Femur (tissue), 1 donor: ENCODE measurements at places on chromosomes 2 and 18.

- peak; percentile 67 for DNase-seq
These were observed 545 bp downstream of the GLI2 start for GRCh38 chr2:120736202-120736623.

GRCh38 chr18:50460062-50460461, 85.2 kb downstream of the SKA1 start:
- no peak for DNase-seq

GRCh38 chr2:38973266-38973665, 83.6 kb downstream of the ARHGEF33 start:
- DNase-seq, result no peak

DNA sequence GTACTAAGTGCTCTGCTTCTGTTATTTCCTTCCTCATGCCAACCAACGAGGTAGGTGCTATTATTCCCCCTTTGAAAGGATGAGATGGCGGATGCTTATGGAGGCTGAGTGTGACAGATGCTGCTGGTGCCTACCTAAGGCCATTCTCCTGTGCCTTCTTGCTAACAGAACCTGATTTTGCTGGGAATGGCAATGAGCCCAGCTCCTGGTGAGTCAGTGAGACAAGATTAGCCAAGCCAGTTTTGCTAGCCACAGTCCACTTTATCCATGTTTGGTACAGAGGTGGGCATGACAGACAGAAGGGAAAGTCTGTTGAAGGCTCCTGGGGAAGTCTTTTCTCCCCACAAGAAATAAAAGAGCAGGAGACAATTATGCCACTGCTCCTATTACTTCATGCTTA, 43.7 kb upstream of the TMEM163 start:
- DNase-seq, result no peak

GRCh38 chr2:217622205-217623060, 380.4 kb downstream of the TNS1 start:
- DNase-seq, result peak; percentile 76
